Naive thymus-derived CD8-positive, alpha-beta T cell (primary cell): ENCODE measurements at places on chromosomes 3 and 15.
A peak's percentile ranks its signal among the peaks of the same experiment; 100 is the strongest.

GRCh38 chr3:150286390-150287147 is 121.5 kb upstream of the TSC22D2 start:
- peak; percentile 58 for DNase-seq

GRCh38 chr15:72197041-72197459 is 537 bp downstream of the GRAMD2A start:
- DNase-seq: no peak

DNA sequence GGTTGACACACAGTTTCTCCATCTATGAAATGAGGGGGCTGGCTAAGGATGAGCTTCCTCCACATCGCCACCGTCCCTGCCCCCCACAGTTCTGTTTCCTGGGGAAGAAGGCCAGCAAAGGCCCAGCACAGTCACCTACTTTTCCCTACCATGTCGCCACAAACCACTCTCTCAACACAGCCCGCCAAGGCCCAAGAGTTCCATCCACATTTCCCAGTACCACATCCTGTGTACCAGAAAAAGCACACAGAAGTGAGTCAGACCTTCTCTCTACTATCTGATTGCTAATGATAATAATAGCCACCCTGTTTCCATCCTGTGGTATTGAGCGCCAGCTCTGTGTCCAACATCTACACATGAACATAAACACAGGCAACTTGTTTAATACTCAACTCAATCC is 30.3 kb upstream of the C15orf39 start:
- DNase-seq: no peak

- DNase-seq: no peak
Measured at GRCh38 chr3:125057186-125057850, 1.5 kb upstream of the HEG1 start.

- no peak for DNase-seq
Measured at GRCh38 chr3:174931473-174932353, 72.6 kb downstream of the NAALADL2 start.

DNA sequence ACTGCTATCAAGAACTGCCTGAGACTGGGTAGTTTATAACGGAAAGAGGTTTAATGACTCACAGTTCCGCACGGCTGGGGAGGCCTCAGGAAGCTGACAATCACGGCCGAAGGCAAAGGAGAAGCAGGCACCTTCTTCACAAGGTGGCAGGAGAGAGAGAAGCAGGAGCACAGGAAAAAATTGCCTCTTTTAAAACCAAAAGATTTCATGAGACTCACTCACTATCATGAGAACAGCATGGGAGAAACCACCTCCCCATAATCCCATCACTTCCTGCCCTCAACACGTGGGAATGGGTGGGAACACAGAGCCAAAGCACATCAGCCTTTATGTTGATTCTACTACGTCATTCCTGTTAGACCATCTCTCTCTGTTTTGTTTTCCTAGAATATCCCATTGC is 650.9 kb upstream of the SEMA6D start:
- no peak for DNase-seq

DNA sequence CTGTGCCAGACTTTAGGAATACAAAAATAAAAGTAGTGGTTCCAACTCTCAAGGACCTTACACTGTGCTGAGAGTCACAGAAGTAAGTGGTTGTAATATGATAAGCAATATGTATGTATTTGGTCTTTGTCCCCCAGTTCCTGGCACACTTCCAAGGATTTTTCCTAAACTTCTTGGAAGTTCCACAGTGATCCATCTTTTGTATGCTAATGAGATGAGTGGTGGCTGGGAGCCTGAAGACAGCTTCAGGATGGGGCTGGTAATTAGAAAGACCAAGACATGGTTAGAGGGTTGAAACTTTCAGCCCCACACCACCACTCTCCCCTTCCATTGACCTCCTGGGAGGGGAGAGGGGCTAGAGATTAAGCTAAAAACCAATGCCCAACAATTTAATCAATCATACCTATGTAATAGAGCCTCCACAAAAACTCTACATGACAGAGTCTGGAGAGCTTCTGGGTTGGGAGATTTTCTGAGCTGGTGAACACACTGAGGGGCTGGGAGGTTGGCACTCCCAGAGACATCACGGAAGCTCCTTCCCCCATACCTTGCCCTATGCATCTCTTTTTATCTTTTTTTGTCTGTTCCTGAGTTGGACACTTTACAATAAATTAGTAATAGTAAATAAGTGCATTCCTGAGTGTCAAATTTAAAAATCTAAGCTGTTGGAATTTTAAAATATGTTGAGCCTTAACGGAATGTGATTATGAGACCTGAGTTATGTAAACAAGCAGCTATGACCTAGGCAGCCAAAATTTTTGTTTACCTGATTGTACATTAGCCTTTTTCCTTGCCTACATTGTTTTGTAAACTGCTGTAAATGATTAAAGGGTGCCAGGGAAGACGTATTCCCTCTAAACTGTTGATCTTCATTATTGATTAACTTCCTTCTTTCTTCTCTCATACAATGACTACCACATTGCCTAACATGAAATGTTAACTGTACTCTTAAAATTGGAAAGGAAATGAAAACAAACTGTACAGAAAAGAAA is 24.3 kb downstream of the CD200R1L start:
- DNase-seq: no peak

- DNase-seq: no peak
Measured at GRCh38 chr3:759106-759505, 333.7 kb upstream of the CNTN6 start.

DNA sequence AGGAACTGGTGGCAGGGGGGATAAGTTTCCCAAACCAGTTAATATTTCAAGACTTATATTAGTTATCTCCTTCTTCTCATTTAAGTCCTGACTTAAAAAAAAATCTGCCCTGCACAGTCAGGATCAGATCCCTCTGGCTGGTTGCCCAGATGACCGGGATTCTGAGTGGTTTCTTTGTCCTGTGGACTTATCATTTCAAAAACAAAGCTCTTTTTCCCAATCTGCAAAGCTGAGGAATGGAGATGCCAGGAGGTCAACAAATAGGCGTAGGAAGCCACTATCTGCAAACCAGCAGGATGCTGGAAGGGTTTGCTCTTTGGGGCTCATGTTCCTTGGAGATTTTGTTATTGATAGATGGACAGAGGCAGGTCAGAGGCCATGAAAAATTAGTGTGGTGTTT is 5.8 kb downstream of the C3orf20 start:
- DNase-seq: no peak

GRCh38 chr15:53559364-53560277 is 199.8 kb downstream of the WDR72 start:
- no peak for DNase-seq

GRCh38 chr3:100798012-100798411 is 88.7 kb downstream of the TFG start:
- no peak for DNase-seq

DNA sequence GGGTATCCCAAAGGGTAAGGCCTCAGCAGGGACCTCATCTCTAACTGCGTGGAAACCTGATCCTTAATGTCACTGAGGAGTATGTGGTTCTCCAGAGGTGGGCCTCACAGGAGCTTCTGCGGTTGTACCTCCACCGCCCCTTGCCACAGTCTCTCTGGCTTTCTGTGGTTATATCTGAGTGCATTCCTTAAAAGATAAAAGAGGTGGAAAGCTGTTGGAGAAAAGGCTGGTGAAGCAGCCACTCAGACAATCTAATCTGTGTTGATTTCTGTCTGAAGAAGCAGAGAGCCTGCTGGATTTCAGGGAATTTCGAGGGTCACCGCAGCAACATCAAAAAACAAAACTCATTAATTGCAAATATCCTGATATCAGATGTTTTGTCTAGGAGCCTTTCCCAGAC is 51.4 kb downstream of the SEMA6D start:
- no peak for DNase-seq

DNA sequence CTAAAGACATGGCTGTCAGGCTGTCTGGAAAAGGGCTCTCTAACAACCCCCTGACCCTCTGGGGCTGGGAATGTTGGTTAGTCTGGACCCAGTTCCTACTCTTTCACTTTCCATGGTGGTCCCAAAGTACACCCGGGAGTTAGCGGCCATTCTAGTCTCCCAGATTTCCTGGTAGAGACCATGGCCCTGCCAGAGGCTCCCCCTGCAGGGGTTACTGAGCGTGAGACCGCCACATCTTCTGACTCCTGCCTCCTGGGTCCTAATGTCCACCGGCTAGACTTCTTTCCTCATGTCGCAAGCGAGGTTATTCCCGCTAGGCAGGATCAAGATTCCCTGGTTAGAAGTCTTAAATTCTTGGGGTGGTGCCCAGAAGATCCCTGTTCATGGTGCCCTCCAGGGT is 540.0 kb upstream of the ROBO1 start:
- no peak for DNase-seq

DNA sequence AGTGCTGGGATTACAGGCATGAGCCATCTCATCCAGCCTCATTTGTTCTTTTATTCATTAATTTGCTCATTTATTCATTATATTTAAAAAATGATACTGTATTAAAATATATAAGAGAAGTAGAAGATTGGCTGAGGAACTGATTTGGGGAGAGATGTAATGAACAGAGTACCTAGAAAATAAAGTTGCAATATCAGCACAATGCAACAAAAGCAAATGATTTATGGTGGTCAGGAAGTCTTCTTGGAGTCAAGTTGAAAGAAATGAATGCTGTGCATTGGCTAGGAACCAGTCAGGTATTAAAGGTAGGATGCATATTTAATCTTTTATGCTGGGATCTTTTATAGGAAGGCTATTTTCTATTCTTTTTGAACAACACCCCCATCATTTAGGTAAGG is 152.2 kb downstream of the C3orf38 start:
- DNase-seq: no peak

DNA sequence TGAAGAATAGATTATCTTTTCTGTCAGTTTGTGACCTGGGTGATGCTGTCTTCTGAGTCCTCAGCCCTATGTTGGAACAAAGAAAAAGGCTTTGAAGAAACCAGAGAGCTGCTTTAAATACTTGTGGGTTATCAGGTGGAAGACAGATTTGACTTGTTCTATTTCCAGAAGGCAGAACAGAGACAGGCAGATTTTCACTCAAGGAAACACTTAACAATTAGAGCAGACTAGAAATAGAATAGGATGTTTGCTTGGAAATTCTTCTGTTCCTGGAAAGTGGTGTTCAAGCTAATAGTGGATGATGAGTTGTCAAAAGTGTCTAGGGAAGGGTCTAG is 219.4 kb downstream of the UBE2E2 start:
- no peak for DNase-seq

DNA sequence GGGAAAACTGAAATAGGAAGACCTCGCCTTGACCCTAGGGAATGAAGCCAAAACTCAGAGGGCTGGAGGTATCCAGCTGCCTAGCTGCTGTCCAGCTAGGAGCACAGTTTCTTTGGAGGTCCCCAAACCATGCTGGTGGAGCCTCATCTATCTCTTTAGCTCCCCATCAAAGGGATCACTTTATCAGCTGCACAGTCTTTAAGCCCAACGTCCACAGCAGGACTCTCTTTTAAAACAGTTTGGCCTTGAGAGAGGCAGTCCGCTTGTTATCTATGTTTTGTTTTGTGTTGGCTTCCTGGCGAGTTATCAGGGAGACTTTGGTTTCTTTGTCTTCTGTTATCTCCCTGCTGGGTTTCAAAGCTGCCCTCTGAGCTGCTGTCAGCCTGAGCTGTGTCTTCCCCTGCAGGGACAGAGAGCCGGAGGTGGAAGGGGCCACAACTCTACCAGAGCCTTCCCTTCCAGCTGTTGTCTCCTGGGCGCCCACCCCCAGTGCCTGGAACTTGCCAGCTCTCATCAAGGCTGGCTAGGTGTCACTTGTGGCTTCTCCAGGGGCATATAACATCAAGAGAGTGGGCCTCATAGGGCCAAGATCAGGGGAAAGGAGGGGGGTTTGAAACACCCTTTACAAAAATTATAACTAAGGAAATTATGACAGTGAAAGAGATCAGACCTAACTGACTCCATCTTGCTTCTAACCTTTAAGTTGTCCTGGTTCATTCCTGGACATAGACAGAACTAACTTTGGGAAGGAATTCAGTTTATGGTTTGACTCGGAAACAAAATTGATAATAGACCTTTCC is 61.4 kb upstream of the C15orf39 start:
- no peak for DNase-seq

DNA sequence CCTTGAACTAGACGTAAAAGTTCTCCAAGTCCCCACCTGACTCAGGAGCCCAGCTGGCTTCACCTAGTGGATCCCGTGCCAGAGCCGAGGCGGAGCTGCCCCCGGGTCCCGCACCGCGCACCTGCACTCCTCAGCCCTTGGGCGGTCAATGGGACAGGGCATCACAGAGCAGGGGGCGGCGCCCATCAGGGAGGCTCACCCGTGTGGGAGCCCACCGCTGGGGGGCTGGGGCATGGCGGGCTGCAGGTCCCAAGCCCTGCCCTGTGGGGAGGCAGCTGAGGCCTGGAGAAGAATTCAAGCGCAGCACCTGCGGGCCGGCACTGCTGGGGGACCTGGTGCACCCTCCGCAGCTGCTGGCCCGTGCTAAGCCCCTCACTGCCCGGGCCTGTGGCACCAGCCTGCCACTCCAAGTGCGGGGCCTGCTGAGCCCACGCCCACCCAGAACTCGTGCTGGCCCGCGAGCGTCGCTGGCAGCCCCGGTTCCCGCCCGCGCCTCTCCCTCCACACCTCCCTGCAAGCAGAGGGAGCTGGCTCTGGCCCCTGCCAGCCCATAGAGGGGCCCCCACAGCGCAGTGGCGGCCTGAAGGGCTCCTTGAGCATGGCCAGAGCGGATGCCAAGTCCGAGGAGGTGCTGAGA is 16.2 kb downstream of the SQOR start:
- no peak for DNase-seq

DNA sequence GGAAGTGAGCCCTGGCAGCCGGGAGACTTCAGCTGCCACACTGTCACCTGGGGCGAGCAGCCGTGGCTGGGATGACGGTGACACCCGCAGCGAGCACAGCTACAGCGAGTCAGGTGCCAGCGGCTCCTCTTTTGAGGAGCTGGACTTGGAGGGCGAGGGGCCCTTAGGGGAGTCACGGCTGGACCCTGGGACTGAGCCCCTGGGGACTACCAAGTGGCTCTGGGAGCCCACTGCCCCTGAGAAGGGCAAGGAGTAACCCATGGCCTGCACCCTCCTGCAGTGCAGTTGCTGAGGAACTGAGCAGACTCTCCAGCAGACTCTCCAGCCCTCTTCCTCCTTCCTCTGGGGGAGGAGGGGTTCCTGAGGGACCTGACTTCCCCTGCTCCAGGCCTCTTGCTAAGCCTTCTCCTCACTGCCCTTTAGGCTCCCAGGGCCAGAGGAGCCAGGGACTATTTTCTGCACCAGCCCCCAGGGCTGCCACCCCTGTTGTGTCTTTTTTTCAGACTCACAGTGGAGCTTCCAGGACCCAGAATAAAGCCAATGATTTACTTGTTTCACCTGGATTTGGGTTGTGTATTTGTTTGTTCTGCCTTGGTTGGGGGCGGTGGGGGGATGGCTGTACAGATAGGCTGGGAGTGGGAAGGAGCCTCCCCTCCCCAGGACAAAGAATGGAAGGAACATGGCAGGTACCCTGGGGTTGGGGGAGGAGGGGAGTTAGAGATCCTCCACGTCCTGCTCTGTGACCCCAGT is 2.9 kb upstream of the GRM2 start:
- DNase-seq: peak; percentile 54
